ENCODE measurements at places on chromosomes 1 and 21.

- DNase-seq = no peak
Measured at GRCh38 chr1:51551848-51552296, 32.8 kb upstream of the EPS15 start.

- no peak for DNase-seq
Measured at GRCh38 chr21:20527731-20528460, 470.3 kb upstream of the NCAM2 start.

GRCh38 chr1:205567716-205568115 lies 63.2 kb downstream of the CDK18 start:
- no peak for DNase-seq

DNA sequence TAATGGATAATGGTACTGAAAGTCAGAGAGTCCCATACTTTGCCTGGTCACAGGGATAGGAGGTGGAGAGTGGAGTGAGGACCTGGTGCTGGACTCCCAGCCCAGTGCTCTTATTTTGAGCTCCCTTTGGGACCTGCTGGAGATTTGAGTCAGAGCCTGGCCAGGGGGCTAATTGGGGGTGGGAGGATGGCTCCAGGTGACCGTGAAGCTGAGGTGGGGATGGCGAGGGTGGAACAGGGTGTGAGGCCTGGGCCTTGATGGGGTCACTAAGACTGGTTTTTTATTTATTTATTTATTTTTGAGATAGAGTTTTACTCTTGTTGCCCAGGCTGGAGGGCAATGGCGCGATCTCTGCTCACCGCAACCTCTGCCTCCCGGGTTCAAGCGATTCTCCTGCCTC lies 17.8 kb downstream of the AMPD2 start:
- DNase-seq = no peak

Data from SW 1271 (cell line).